ENCODE measurements at places on chromosomes 16 and 17. TPM values are rescaled to one million over a fixed set of nuclear protein-coding genes. Genes with fewer than 3 reads are reported as not detected.

The HCRT gene
- not detected for total RNA-seq

DNA sequence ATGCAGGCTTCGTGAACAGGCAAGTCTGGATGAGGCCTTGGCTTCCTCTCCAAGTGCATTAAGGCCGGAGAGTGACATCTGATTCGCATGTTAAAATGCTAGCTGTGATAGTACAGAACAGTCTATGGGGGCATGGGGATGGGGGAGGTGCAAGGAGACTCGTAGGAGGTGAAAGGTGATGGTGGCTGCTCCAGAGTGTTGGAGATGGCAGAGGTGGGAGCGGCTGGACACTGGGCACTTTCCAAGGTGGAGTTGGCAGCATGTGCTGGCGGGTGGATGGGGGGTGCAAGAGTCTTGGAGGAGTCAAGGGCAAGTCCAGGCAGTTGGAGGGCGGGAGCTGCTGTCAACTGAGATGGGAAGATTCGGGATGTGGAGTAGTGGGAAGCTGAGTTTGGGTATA, 350.9 kb upstream of the TNRC6C start:
- peak; percentile 79 for DNase-seq

DNA sequence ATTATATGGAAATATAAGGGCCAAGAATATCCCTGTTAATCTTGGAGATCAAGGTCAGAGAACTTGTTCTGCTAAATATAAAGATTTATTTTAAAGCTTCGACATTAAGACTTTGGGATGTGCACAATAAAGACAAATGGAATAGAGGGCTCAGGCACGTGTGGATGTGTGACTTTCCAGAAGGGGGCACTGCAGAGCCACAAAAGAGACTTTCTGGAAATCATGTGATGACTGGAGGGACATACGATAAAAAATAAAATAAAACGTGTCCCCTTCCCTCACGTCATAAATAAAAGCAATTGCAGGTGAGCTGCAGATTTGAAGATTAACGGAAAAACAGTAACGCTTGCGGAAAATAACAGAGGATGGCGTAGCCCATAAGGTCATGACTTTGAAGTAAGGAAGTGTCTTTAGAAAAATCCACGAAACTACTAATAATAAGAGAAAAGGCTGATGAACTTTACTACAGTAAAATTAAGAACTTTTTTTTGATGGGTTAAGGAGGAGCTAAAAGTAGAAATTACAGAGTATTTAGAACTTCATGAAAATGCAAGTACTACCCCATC, 9.4 kb upstream of the ENGASE start:
- DNase-seq: no peak

- DNase-seq: no peak
These were observed 138.5 kb downstream of the WSCD1 start for GRCh38 chr17:6208608-6209180.

DNA sequence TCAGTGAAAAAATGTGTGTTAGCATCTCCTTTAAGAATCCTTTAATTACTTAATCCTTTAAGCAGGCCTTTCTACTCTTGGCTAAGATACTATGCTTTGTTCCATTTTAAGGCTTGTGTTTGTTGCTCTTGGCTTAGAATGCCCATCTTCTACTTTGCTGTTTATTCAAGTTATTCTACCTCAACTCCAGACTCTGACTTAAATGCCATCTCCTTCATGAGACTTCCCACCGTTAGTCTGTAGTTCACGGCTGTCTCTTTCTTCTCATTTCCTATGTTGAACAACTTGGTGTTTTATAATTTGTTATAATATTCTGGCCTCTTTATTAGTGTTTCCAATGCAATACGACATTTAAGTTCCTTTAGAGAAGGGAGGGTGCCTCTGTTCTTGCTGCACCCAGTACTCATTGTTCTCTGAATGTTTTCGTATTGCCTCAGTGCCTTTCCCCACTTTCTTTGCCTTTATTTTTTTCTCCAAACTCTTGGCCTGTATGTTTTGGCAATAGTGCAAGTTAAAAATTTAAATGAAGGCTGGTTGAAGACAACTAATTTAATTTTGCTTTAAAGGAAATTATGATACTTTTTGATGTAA, 6.1 kb upstream of the KRT10 start:
- no peak for DNase-seq

The SKAP1 gene
- total RNA-seq: 1.1 TPM

GRCh38 chr16:72791786-72792185, 256.1 kb downstream of the ZFHX3 start:
- DNase-seq: no peak

- DNase-seq: no peak
These were observed 129.6 kb downstream of the SPACA3 start for GRCh38 chr17:33121272-33121671.

GRCh38 chr16:89720813-89721545, at the start of the genes VPS9D1 and ZNF276:
TSS of gene VPS9D1 (minus strand) at chr16:89720898. CDS start at chr16:89720861, 37 bp downstream.
TSS of gene ZNF276 (plus strand) at chr16:89721537. CDS start at chr16:89721641, 104 bp downstream.
- DNase-seq: peak; percentile 96

DNA sequence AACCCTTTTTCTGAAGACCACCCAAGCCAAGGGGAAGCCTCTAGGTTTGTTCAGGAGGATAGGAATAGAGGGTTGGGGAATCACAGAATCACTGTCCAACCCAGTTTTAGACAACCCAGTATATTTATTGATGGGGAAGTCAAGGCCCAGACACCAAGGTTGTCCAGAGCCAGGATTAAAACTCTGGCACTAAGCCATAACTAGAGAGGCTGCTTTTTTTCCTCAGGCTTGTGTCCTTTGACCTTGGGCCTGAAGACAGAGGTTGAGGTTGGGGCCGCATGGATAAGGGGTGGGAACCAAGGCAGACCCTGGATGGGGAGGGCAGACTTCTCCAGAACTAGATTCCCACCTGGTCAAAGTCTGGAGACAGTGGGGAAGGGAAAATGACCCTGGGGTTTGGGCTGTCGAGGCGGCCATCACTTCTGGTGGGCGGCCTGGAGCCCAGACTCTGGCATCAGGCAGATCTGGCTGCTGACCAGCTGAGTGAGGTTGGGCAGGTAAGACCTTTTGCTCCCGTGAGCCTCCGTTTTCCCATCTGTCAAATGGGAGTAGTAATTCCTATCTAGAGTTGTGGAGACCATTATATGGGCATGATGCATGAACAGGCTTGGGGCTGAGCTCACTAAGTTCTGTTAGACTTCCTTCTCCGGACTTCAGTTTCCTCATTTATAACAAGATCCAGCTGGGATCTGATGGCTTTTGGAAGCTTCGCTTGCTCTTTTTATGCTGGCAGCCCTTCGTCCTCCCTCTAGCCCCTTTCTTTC, 17.9 kb downstream of the IGFBP4 start:
- DNase-seq: no peak

GRCh38 chr16:21641916-21642315, 10.5 kb downstream of the IGSF6 start:
- DNase-seq: no peak

DNA sequence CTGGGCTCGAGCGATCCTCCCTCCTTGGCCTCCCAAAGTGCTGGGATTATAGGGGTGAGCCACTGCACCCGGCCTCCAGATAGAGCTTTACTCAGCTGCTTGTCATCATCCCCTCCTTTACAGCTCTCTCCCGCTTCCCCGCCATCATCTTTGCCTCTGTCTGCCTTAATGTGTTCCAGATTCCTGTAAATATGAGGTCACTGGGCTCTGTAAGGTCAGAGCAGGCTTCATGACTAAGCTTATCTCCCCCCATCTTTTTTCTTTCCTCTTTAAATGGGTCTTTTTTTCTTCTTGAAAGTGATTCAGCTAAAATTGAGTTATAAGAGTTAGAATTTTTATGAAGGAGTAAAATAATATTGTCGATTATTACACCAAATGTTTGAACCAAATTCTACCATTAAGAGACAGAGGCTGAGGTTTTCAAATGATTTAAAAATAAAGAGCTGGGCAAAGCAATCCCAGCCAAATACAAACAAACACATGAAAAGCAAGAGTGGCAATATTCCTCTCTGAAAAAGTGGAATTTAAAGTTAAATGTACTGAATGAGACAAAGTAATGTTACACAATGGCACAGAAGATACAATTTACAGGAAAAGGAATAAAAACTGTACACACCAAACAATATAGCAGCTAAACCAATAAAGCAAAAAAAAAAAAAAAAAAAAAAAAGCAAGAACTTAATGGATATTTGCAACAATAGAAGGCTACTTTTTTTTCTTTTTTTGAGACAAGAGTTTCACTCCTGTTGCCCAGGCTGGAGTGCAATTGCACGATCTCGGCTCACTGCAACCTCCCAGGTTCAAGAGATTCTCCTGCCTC, 62.1 kb downstream of the CRISPLD2 start:
- DNase-seq: no peak

- no peak for DNase-seq
These were observed 16.9 kb downstream of the LIMD2 start for GRCh38 chr17:63682981-63683380.

DNA sequence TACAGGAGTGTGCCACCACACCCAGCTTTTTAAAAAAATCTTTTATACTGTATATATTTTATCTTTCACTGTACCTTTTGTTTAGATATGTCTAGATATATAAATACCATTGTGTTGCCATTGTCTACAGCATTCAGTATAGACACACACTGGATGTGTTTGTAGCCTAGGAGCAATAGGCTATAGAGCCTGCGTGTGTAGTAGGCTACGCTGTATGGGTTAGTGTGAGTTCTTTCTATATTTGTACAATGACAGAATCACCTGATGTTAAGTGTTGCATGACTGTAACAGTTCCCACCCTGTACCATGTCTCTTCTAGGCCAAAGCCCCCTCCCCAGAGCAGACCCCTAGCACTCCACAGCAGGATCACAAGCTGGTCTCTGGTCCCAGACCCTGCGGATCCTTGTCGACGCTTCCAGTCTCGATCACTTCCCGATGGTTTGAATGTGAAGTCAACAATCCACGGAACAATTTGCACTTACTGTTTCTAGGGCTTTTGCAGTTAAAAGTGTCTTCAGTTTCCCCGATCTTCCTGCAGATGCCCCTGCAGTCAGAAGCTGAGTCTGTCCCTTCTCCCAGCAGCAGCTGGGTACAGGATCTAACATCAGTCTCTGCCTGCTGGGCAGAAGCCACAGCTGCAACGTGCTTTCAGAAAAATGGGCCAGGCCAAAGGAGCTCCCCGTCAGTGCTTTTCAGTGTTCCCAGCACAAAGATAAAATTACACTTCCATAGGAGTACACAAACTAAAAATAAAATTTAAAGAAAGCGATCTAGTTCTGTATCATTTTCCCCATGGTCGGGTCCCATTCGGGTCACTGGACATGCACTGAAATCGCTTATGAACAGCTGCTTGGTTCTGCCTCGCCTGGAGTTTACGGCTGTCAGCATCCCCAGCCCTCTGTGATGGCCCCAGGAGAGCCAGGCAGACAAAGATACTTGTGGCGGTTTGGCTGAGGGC, 35.4 kb downstream of the ADAM11 start:
- peak; percentile 43 for DNase-seq

The SLC13A2 gene
- 0.10 TPM for total RNA-seq

GRCh38 chr17:70369391-70369790, 200.1 kb downstream of the KCNJ2 start:
- DNase-seq: no peak

The CDH8 gene
- not detected for total RNA-seq

- no peak for DNase-seq
These were observed 23.6 kb upstream of the DNAI2 start for GRCh38 chr17:74250324-74250995.

DNA sequence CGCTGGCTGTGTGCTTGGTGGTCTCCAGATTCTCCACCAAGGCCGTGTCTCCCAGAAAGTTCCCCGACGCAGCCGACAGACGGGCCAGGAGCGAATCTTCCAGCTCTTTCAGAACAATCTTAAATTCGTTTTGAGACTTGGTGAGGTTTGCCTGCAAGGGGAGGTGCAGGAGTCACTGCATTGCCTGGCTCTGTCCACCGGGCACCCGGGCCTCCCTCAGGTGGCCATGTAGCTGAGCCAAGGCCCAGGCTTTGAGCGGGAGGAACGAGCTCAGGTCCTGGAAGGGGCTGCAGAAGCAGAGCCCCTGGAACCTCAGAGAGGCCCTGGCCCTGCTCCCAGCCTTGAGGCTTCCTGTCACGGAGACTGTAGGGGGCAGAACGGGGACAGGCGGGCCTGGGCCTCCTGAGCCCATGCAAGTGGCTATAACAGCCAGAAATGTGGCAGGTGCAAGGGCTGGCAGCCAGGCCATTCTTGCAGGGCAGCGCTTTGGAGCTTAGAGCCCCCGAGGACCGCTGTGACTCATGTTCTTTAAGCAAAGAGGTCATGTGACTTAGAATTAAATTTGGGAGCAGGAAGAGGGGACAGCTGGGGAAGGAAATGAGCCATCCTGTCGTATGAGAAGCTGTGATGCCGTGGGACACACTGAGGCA, 72.4 kb downstream of the PGS1 start:
- DNase-seq: no peak

The ASPSCR1 gene
- total RNA-seq: 31.5 TPM

- no peak for DNase-seq
These were observed 73.0 kb upstream of the DNAH17 start for GRCh38 chr17:78650093-78650715.

The CES5A gene
- not detected for total RNA-seq

DNA sequence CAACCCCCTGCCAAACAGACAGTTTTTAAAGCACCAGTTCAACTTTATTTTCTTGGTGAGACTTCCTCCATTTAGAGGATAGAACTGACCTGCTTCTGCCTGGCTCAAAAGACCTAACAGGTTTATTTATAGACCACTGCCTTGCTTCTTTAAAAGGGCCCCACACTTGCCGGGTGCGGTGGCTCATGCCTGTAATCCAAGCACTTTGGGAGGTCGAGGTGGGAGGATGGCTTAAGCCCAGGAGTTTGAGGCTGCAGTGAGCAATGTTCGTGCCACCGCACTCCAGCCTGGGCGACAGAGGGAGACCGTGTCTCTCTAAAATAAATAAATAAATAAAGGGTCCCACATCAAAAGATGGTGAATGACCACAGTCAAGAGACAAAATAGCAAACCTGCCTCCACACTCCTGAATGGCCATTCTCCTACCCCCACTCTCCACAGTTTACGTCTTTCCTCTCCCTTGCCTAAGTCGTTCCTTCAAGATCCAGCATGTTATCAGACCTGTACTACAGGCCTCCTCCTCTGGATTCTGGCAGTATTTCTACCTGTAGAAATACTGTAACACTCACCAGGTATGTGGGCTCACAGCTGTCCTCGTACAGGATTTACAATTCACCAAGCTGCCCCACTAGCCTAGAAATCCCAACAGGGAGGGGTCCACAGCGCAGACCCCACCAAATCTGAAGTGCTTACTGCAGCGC, 95.6 kb downstream of the SMG6 start:
- no peak for DNase-seq

The OR4D1 gene
- total RNA-seq: not detected

DNA sequence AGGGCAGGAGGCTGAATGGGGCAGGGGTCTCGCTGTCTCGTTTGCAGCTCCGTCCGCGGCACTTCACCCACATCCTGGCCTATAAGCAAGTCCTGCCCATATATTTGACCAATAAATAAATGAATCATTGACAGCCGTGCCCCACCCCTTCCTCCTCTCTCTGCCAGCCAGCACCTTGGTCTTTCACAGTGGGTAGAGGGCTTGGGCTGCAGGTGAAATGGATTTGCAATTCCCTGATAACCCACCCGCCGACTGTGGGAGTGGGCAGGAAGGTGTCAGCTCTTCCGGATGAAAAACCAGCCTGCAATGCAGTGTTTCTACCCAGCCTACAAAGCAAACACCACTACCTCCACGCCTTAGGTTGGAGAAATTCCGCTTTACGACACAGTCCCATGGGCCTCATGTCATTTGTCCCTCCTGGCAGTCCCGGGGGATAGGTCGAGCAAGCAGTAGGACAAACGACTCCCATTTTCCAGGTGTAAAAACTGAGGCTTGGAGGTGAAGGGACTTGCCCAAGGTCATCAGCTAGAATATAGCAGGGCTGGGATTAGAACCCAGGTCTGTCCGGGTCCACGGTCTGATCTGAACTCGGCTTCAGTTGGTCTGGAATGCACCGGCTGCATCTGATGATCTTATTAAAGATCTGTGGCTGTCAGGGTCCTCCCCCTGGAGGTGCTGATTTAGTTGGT, 79.0 kb downstream of the ABCC1 start:
- no peak for DNase-seq

All from mesenteric fat pad (tissue), 1 donor.